ENCODE measurements at places on chromosomes 3 and 15. TPM values are rescaled to one million over a fixed set of nuclear protein-coding genes. Genes with fewer than 3 reads are reported as not detected.
A peak's percentile ranks its signal among the peaks of the same experiment; 100 is the strongest.

EFCC1 gene
- 0.14 TPM for total RNA-seq

BLOC1S6 gene
- 40.1 TPM for total RNA-seq

RPN1 gene
- total RNA-seq, result 118 TPM

EXD1 gene
- total RNA-seq, result not detected

ZNF860 gene
- not detected for total RNA-seq

WNT5A gene
- total RNA-seq, result not detected

DNA sequence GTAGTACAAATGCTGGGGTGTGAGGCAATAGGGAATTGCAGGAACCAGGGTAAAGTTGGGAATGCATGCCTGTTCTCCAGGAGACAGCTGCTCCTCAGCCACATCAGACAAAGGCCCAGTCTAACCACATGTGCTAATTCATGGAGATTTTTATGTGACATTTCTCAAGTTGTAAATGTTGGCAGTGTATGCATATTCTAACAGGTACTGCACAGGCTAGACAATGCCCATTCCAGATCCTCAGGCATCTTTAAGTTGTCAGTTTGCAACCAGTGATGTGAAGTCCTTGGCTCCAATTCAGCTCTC is 84.9 kb downstream of the EEFSEC start:
- peaks cover 1% of the 10 kb centered on the region for H3K36me3 ChIP-seq
- DNase-seq, result no peak
- H3K4me1 ChIP-seq, result peaks cover 13% of the 10 kb centered on the region
- no peak overlapping the region for H3K4me3 ChIP-seq

DNA sequence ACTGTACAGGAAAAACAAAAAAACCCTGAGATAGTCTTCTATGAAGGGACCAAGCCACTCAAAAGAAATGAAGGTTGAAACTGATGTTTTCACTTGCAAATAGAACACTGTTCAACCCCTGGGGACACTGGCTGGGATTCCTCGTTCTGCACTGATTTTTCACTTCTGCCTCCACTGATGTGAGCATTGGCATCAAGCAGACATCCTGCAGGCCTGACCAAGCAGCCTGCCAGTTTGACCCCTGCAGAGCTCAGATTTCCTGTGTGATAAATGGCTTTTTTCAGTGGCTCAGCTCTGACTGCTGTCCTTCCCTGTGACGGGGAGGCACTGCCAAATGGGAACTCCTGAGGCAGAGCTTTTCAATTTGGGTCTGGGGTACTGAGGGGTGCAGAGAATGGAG is 50.0 kb downstream of the RASGRP1 start:
- no peak overlapping the region for H3K4me3 ChIP-seq
- H3K27ac ChIP-seq, result no peak overlapping the region
- no peak for DNase-seq
- peaks cover 57% of the 10 kb centered on the region for H3K36me3 ChIP-seq
- H3K4me1 ChIP-seq, result peaks cover 32% of the 10 kb centered on the region
- no peaks in the 10 kb centered on the region for H3K27me3 ChIP-seq

GRCh38 chr3:62954580-62954979 is 79.4 kb upstream of the CADPS start:
- no peak overlapping the region for H3K27ac ChIP-seq
- H3K27me3 ChIP-seq, result no peaks in the 10 kb centered on the region
- H3K36me3 ChIP-seq, result no peaks in the 10 kb centered on the region
- no peak for DNase-seq

- no peaks in the 10 kb centered on the region for H3K27me3 ChIP-seq
- H3K4me3 ChIP-seq, result no peak overlapping the region
- peaks cover 44% of the 10 kb centered on the region for H3K4me1 ChIP-seq
- no peak for DNase-seq
- peaks cover 12% of the 10 kb centered on the region for H3K36me3 ChIP-seq
- peak overlapping the region; percentile 11 for H3K27ac ChIP-seq
Observed at GRCh38 chr15:31317421-31318327, 9.0 kb upstream of the KLF13 start.

Data from activated naive CD8-positive, alpha-beta T cell treated with anti-CD3 and anti-CD28 coated beads, Interleukin-2, amount 10 ng/mL, durations not matched to agents 7 days and 5 days (primary cell).